Activated CD8-positive, alpha-beta T cell treated with anti-CD3 and anti-CD28 coated beads for 36 hours (primary cell): ENCODE measurements at places on chromosomes 13 and 19. TPM values are rescaled to one million over a fixed set of nuclear protein-coding genes. Genes with fewer than 3 reads are reported as not detected.
A peak's percentile ranks its signal among the peaks of the same experiment; 100 is the strongest.

CD33 gene
- total RNA-seq = not detected

COMP gene
- not detected for total RNA-seq

ATXN8OS gene
- total RNA-seq = not detected

GRCh38 chr13:31134039-31134711 is 27.5 kb downstream of the HSPH1 start:
- peak; percentile 53 for DNase-seq

STAP2 gene
- 9.6 TPM for total RNA-seq

CACNA1A gene
- total RNA-seq = 0.29 TPM

DNA sequence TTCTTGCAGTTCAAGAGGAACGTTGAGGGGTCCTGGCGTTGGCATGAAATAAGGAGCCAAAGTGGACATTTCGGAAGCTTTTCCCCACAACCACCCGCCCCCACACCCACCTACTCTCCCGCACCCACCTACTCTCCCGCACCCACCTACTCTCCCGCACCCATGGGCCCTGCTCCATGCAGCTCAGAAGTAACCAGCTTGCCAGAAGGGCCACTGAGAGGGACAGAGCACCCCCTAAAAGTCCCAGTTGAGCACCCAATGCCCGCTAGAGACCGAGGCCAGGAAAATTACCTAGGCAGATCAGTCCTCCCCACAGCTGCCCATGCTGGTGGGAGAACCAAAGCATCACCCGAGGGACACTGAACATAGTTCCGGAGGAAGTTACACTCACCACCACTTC is 11.8 kb downstream of the VSTM2B start:
- DNase-seq = no peak

DNA sequence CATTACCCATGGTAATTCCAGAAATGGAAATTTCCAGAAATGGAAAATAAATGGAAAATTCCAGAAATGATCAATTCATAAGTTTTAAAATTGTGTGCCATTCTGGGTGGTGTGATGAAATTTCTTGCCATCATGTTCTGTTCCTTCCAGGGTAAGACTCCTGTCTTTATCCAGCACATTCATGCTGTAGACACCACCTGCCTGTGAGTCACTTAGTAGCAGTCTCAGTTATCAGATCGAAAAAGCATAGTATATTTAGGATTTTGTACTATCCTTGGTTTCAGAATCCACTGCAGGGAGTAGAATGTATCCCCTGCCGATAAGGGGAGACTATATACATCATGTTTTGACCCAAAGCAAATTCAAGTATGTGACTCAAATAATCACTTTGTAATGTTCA is 26.7 kb upstream of the CSNK1A1L start:
- DNase-seq = no peak

DNA sequence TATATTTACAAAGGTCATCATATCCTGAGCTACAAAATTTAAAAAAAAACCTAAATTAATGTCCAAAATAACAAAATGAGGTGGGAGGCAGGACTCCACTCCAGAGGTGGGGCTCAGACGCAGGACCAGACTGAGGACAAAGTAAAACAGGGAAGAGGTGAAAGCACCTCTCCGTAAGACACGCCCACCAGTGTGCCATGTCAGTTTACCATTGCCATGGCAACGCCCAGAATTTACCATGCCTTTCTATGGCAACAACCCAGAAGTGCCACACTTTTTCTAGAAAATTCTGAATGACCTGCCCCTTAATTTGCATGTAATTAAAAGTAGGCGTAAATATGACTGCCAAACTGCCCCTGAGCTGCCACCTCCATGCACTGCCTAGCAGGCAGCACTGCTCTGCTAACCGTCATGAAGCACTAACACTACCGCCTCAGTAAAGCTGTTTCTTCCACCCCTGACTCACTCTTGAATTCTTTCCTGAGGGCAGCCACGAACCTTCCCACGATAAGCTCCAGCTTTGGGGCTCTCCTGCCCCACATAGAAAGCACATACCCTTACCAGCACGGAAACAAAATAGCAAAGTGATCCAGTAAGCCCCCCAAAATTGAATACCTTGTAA is 22.3 kb upstream of the PDCD5 start:
- DNase-seq = no peak
